NCI-H345 (cell line): ENCODE measurements at places on chromosomes 11 and 22.

DNA sequence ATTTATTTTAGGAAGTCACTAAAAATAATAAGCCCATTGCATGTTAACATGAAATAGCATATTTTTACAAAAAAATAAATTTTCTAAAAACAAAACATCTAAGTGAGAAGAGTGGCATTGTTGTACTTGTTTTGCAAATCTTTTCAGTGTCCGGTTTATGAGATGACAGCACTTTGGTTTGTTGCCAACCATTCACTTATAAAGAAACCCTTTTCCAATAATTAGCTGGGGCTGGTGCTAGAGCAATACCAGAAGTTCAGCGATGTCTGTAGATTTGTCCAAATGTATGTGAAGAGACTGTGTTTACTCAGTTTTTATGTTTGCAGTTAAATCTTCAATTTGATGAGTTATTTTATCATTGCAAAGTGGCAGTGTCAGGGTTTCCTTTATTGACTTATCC is 22.1 kb upstream of the KRTAP5-7 start:
- DNase-seq = peak; percentile 56

GRCh38 chr11:2989551-2989950 is 2.6 kb downstream of the NAP1L4 start:
- no peak for DNase-seq

DNA sequence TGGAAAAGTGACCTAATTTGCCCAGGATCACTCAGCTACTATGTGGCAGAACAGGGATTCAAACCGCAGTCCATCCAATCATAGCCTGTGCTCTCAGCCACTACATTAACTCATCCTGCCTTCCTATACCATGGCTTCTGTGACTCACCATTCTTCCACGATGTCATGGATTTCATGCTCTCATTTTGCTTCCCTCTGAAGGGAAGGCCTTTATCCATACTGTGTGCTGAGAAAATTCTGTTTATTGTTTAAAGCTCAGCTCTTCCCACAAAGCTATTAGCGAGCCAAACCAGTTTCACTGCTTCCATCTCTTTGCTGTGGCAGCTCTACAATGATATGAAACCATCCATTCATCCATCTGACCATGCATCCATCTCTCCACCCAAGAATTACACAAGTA is 289.9 kb downstream of the TENM4 start:
- DNase-seq = no peak

DNA sequence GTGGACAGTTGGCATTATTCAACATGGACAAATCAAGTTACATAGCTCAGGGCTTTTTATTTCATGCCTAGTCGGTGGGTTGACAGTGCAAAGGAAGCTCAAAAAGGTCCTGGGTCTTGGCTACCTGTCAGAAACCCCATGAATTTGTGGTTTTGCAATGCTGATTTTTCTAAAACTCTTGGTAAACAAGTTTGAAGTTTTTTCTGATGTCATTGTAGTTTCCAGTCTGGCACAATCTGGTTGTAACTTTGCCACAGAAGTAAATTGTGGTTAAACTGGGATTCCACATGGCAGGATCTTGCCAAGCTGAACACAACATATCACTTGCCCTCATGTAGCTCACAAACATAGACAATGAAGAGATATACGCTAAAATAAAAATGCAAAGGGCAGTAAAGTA is 100.8 kb downstream of the EHF start:
- no peak for DNase-seq
